Jurkat, Clone E6-1 (cell line): ENCODE measurements at places on chromosomes 5 and 9.
A peak's percentile ranks its signal among the peaks of the same experiment; 100 is the strongest.

DNA sequence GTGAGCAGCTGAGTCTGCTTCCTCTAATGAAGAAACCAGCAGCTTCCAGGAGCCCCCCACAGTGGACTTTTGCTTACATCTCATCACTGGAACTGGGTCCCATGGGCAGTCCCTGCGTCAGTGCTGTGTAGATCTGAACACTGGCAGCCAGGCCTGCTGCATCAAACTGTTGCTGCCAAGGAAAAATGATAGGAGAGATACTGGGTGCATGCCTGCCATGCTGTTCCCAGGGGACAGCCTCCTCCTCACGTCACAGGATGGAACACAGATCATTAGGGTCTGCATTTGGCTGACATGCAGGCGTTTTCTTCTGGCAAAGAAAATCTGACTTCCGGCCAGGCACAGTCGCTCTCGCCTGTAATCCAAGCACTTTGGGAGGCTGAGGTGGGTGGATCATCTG, 67.9 kb downstream of the OLFM1 start:
- DNase-seq = no peak

GRCh38 chr5:148005788-148006520, 57.8 kb upstream of the SPINK5 start:
- peak; percentile 9 for DNase-seq

- no peak for DNase-seq
Observed at GRCh38 chr9:108235609-108236008, 620.2 kb downstream of the ACTL7B start.

DNA sequence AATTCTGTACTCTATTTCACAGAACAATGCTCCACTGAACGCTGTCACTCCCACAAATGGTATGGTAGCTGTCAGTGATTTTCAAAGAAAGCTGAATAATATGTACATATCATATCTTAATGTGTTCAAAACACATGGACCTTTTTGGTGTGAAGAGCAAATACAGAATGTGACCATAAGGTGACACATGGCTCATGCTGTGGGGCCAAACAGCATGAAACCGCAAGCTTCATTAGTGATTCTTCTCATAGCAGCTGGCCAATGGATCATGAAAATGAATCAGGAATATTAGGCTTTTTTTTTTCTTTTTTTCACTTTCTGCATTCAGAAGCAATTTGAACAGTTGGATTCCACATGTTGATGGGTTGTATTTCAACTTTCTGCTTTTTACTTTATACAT, 54.9 kb upstream of the CDH9 start:
- no peak for DNase-seq

DNA sequence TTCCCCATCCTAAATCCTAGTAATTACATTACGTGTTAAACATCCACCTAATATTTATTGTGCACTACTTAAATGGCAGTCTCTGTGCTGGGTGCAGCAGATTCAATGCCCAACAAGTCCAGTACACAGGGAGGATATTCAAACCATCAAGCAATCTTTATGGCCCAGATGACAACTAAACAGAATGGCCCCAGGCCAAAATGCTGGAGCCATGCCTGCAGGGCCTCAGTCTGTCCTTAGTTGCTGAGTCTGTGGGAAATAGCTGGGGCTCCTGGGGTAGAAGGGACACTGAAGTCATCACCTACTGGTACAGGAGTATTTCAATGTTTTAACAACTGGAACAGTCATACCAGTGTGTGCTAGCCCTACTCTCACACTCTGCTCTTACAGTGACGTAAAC, 153.5 kb downstream of the ZNF608 start:
- no peak for DNase-seq

- DNase-seq = no peak
Observed at GRCh38 chr9:124934290-124934689, 6.6 kb downstream of the GOLGA1 start.

GRCh38 chr5:176440927-176441706, 7.1 kb upstream of the FAF2 start:
- DNase-seq = no peak
